ENCODE measurements at places on chromosomes 16 and 17. TPM values are rescaled to one million over a fixed set of nuclear protein-coding genes. Genes with fewer than 3 reads are reported as not detected.
A peak's percentile ranks its signal among the peaks of the same experiment; 100 is the strongest.

The SPATA32 gene
- not detected for total RNA-seq

GRCh38 chr16:67541391-67542263, 13.0 kb downstream of the RIPOR1 start:
- H3K36me3 ChIP-seq: peaks cover 2% of the 10 kb centered on the region
- H3K27ac ChIP-seq: peak overlapping the region; percentile 30
- H3K4me3 ChIP-seq: no peak overlapping the region
- DNase-seq: peak; percentile 36

GRCh38 chr17:70527364-70527888, 358.1 kb downstream of the KCNJ2 start:
- H3K36me3 ChIP-seq: no peaks in the 10 kb centered on the region
- H3K4me1 ChIP-seq: no peaks in the 10 kb centered on the region
- H3K27ac ChIP-seq: no peak overlapping the region
- H3K27me3 ChIP-seq: no peaks in the 10 kb centered on the region
- DNase-seq: no peak
- H3K4me3 ChIP-seq: no peak overlapping the region

DNA sequence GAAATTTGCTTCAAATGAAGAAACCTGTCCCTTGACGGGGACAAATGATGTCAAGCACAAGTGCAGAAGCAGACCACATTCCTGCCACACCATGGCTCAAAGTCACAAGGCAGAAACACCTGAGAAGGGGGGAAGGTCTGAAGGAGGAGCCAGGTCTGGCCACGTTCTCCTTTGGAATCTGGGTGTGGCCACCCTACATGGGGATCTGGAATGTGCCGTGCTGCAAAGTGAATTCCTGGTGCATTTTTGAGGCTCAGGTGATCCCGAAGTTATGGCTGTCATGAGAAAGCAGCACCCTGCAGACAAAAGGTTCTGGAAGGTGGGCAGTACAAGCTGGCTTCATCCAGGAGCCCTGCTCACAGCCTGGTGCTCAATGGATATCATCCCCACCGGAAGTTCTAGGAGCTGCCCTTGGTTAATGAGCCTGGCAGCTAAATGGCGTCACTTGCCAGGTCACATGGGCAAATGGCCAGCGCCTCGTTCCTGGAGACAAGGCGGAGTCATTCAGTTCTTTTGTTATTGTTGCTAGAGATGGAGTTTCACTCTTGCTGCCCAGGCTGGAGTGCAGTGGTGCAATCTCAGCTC, 20.1 kb upstream of the ADCY9 start:
- no peaks in the 10 kb centered on the region for H3K36me3 ChIP-seq
- H3K27me3 ChIP-seq: no peaks in the 10 kb centered on the region
- no peak overlapping the region for H3K4me3 ChIP-seq
- peak; percentile 57 for DNase-seq
- H3K4me1 ChIP-seq: peaks cover 6% of the 10 kb centered on the region

DNA sequence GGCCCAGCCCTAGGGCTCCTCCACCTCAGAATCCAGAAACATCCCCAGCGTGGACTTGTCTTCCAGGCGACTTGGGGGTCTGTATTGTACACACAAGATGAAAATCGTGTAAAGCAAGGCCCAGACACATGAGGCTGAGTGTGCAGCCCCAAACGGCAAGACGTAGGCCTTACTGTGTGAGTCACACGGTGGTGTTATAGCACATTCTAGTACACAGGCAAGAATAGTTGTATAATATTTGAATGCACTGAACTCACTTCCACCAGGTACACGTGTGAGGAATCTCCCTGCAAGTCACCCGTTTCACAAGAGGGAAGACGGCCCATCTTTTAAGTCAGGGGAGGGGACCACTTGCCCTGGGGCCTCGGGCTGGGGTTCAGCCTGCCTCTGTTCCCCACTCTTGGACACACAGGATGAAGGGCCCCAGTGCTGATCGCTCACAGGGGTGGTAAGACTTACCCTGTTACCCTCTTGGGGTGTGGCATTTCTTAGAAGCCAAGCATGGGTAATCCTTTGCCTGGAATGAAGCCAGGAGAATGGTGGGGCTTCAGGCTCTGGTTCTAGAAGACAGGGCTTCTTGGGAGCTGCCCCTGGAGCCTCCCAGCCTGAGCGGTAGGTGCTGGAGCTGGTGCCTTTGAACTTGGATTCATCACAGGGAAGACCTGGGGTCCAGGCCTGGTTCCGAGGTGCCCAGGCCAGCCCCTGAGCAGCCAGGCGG, 71.3 kb downstream of the SREBF1 start:
- H3K36me3 ChIP-seq: no peaks in the 10 kb centered on the region
- no peak for DNase-seq
- no peak overlapping the region for H3K27ac ChIP-seq
- no peaks in the 10 kb centered on the region for H3K27me3 ChIP-seq
- H3K4me3 ChIP-seq: no peak overlapping the region
- H3K4me1 ChIP-seq: peaks cover 24% of the 10 kb centered on the region

- H3K27ac ChIP-seq: no peak overlapping the region
- no peak overlapping the region for H3K4me3 ChIP-seq
- H3K27me3 ChIP-seq: no peaks in the 10 kb centered on the region
- DNase-seq: no peak
These were observed 1.5 kb upstream of the ADAP2 start for GRCh38 chr17:30920282-30920681.

GRCh38 chr17:34378664-34379101, 15.7 kb upstream of the CCL1 start:
- no peaks in the 10 kb centered on the region for H3K36me3 ChIP-seq
- H3K4me1 ChIP-seq: no peaks in the 10 kb centered on the region
- no peak overlapping the region for H3K27ac ChIP-seq

- no peak overlapping the region for H3K4me3 ChIP-seq
- no peaks in the 10 kb centered on the region for H3K36me3 ChIP-seq
- DNase-seq: no peak
- H3K27me3 ChIP-seq: no peaks in the 10 kb centered on the region
- H3K27ac ChIP-seq: no peak overlapping the region
These were observed 561 bp upstream of the WFDC1 start for GRCh38 chr16:84294117-84294516.

- no peaks in the 10 kb centered on the region for H3K27me3 ChIP-seq
- no peaks in the 10 kb centered on the region for H3K36me3 ChIP-seq
- no peak overlapping the region for H3K27ac ChIP-seq
- DNase-seq: no peak
- no peaks in the 10 kb centered on the region for H3K4me1 ChIP-seq
These were observed 957.1 kb upstream of the RBFOX1 start for GRCh38 chr16:6375465-6376075.

DNA sequence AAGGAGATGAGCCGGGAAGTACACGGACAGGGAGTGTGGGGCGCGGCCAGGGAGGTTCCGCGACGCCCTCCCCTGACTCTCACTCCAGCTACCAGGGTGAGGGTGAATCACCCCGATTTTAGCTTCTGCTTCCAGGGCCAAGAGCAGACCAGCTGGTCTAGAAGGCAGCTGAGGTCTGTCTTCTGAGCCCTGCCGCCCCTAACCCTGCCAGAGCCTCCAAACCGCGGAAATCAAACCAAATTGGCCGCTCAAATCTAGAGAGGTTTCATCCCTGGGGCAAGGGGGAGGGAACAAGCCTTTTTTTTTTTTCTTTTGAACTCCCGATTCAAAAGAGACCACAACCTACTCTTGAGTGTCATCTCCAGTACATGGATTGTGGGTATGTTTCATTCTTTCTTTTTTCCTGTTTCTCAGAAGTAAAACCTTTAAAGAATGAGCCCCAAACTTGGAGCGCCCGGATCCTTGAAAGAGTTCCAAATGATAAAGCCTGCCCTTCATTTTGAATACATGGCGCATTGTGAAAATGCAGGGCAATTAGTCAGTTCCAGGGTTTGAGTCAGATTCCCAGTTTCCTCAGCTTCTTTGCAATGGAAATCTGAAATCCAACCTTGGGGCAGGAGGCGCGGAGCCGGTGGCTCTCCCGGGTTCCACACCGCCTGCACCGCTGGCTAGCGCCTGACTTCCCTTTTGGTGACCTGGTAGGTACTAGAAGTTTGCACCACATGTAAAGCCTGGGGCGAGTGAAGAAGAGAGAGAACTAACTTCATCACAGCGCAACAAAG, 16.5 kb upstream of the ZFHX3 start:
- no peak overlapping the region for H3K27ac ChIP-seq
- no peak for DNase-seq
- H3K4me1 ChIP-seq: peaks cover 38% of the 10 kb centered on the region
- no peak overlapping the region for H3K4me3 ChIP-seq
- no peaks in the 10 kb centered on the region for H3K27me3 ChIP-seq

DNA sequence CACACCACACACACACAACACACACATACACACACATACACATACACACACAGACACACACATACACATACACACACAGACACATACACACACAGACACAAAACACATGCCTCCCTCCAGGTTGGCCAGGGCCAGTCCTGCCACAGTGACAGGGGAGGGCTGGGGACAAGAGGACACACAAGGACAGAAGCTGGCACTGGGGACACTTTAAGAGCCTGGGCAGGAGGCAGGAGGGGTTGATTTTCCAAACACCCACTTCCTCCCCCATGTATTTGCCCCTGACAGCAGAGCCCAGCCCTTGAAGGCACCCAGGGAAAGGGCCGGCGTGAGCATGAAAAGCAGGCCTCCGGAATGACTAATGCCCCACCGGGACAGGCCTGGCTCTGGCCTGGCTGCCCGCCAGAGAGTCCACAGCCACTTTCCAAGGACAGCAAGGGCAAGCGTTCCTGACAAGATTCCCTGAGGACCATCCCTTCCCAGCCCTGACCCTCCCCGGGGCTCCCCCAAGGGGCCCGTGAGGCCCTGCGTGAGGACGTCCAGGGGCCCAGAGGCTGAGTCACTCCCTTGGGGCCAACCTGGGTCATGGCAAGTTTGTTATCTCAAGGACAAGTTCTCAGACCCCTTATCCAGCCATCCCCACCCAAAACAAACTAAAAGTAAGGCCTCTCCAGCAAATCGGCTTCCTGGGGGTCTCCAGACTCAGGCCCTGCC, 235.6 kb downstream of the ZNF423 start:
- no peak overlapping the region for H3K27ac ChIP-seq
- peaks cover 20% of the 10 kb centered on the region for H3K4me1 ChIP-seq
- H3K27me3 ChIP-seq: no peaks in the 10 kb centered on the region
- DNase-seq: peak; percentile 73

DNA sequence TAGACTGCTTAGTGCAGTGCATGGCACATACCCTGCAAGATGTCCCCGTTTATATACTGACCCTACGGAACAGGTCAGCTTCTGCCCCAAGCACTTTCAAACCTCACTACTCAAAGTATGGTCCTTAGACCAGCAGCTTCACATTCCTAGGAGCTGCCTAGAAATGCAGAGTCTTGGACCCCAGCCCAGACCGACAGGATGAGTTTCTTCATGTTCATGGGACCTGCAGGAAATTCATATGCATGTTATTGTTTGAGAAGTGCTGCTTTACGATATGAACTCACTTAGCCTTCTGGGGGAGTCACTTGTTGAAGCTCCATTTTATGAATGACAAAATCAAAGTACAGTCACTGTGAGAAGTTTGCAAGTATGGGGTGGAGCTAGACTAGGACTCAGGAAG, 82.6 kb downstream of the DYNLRB2 start:
- no peaks in the 10 kb centered on the region for H3K27me3 ChIP-seq
- H3K4me3 ChIP-seq: no peak overlapping the region
- no peak for DNase-seq
- no peaks in the 10 kb centered on the region for H3K4me1 ChIP-seq

GRCh38 chr17:8726941-8727555, 17.6 kb downstream of the CCDC42 start:
- no peaks in the 10 kb centered on the region for H3K27me3 ChIP-seq
- no peaks in the 10 kb centered on the region for H3K4me1 ChIP-seq
- no peak overlapping the region for H3K4me3 ChIP-seq
- no peaks in the 10 kb centered on the region for H3K36me3 ChIP-seq
- no peak for DNase-seq
- H3K27ac ChIP-seq: no peak overlapping the region

GRCh38 chr16:20897253-20897897, 2.8 kb downstream of the DCUN1D3 start:
- H3K36me3 ChIP-seq: no peaks in the 10 kb centered on the region
- DNase-seq: no peak
- H3K4me3 ChIP-seq: no peak overlapping the region
- H3K27ac ChIP-seq: no peak overlapping the region
- H3K4me1 ChIP-seq: peaks cover 40% of the 10 kb centered on the region

DNA sequence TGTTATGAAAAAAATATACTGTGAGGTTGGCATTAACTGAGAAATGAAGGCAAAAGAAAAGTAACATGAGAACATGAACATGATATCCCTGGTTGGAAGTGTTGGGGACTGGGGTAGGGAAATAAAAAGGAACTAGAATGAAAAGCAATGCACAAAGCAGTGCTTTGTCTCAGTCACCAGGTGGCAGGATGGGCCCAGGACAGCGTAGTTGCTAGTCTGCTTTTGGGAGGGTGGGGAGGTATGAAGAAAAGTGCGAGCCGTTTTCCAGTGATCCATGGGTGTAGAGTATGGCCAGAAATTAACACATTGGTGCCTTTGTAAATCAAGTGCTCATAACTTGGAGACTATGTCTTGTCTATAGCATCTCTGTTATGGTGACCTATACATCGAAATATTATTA, 662.5 kb upstream of the SALL1 start:
- no peaks in the 10 kb centered on the region for H3K27me3 ChIP-seq
- DNase-seq: no peak
- no peaks in the 10 kb centered on the region for H3K36me3 ChIP-seq
- no peaks in the 10 kb centered on the region for H3K4me1 ChIP-seq
- H3K27ac ChIP-seq: no peak overlapping the region
- H3K4me3 ChIP-seq: no peak overlapping the region

DNA sequence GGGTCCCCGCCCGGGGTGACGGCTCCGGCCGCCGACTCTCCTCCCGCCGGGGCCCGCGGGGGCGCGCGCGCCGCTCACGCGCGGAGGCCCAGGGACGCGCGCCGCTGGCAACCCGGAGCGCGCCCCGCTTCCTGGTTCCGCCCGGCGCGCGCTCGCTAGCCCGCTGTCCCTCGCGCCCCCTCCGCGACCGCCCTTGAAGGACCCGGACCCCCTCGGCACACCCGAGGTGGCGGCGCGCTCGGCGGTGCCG, at the start of gene STAT5B:
STAT5B (minus strand) TSS at position 33 of the 250 bp plus-strand sequence. CDS start 44,264 bp downstream, outside the sequence.
- peaks cover 21% of the 10 kb centered on the region for H3K4me1 ChIP-seq
- no peaks in the 10 kb centered on the region for H3K27me3 ChIP-seq
- H3K27ac ChIP-seq: peak within 1 kb of the TSS; percentile 90
- H3K36me3 ChIP-seq: no peaks in the 10 kb centered on the region
- peak within 1 kb of the TSS; percentile 69 for H3K4me3 ChIP-seq

- DNase-seq: no peak
- H3K27me3 ChIP-seq: no peaks in the 10 kb centered on the region
- H3K4me3 ChIP-seq: no peak overlapping the region
- no peak overlapping the region for H3K27ac ChIP-seq
These were observed 63.7 kb downstream of the CACNG1 start for GRCh38 chr17:67107811-67108775.

Measured in body of pancreas (tissue), 4 donors.